ENCODE measurements at places on chromosomes 2 and 18.

DNA sequence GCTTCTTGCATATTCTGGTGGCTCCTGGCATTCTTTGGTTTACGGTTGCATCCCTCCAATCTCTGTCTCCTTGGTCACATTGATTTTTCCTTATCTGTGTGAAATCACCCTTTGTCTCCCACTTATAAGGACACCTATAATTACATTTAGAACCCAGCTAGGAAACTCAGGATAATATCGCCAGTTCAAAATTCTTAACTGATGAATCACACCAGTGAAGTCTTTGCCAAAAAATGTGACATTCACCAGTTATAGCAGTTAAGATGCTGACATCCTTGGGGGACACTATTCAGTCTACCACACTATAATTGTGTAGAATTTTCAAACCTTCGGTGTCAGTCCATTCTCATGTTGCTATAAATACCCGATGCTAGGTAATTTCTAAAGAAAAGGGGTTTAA lies 320.2 kb downstream of the TMX3 start:
- DNase-seq: no peak

DNA sequence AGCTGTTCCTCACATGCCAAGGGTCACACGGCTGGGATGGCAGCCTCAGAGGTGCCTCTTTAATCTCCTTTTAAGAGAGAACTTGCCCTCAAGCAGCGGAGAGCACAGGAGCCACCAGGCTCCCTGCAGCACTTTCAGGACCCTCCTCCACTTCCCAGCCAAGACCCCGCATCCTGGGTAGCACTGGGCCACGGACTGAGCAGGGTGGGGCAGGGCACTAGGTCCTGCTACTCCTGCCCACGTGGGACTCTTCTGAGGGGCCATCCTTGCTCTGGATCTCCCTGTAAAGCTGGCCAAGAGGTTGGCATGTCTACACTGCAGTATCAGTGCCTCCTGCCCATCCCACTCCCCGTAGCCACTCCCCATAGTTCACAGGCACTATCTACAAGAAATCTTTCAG lies 175.3 kb upstream of the GLI2 start:
- no peak for DNase-seq

- no peak for DNase-seq
Observed at GRCh38 chr2:137547842-137548241, 416.4 kb upstream of the HNMT start.

GRCh38 chr2:106205488-106205887 lies 11.4 kb upstream of the UXS1 start:
- DNase-seq: no peak

DNA sequence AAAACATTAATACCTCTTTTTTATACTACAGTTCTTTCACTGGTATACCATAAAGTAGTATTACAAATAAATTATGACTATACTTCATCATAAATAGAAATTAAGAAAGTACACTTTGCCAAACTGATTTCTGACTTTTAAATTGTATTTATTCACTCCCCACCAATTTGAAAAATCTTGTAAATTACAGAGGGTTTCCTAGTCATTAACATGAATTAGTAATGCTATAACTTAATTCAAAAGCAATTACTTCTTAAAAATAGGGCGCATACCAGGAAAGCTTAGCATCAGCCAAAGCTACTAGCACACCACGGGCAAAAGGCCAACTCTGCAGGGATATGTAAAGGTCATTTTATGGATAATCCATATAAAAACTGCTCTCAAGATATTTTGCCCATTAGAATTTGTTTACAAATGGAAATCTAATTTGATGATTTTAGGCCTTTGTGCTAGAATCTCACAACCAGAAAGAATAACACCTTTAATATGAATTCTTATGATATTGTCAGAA lies 142.3 kb downstream of the PIGN start:
- no peak for DNase-seq

GRCh38 chr2:20940856-20941255 lies 103.0 kb downstream of the APOB start:
- DNase-seq: no peak

DNA sequence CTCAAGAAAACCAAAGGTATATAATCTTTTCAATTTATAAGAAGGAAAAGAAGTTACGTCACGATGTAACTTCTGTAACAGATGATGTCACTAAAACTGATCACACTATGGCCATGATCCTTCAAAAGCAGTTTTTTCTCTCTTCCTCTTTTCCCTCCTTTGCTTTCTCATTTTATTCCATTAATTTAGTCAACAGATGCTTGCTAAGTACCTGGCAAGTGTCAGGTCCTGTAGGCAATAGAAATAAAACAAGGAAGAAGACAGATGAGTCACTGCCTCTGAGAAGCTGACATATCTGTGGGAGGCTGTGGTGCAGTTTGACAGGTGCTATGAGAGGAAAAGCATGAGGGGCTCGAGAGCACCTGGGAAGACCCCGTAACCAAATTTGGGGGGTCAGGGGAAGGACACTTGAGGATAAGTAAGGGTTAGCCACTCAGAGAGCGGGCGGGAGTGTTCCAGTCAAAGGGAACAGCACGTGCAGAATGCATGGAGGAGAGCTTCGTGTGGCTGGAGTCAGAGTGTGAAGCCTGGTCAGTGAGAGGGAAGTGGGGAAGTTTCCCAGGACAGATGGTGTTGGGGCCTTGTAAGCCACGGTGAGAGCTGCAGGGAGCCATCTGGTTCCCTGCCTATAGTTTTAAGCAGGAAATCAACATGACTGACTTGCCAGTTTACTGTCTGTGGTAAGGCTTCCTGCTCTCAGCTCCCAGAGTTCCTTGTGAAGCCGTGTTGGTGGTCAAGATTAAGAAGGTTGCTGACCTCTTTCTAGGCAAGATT lies 198.8 kb upstream of the FOSL2 start:
- DNase-seq: no peak

- no peak for DNase-seq
Observed at GRCh38 chr2:70041663-70042062, 45.6 kb upstream of the PCBP1 start.

DNA sequence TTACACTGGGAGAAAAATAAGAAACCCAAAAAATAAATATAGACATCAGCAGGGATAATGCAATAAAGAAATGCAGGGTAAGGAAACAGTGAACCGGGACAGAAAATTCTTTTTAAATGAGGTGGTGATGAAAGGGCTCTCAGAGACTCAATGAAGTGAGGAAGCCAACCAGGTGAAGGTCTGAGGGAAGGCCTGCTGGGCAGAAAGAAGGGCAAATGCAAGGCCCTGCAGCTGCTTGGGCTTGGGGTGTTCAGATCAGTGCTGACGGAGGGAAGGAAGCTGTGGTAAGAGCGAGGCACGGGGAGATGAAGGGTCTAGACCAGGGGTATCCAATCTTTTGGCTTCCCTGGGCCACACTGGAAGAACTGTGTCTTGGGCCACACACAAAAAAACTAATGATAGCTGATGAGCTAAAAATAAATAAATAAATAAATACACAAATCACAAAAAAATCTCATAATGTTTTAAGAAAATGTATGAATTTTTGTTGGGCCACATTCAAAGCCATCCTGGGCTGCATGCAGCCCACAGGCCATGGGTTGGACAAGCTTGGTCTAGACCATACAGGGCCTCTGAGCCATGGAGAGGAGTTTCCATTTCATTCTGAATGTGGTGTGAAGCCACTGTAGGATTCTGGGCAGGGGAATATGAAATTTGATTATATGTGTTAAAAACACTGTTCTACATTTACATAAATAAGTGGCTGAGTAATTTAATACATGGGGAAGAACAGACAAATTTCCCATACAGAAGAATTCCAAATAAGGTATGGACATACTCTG lies 96.3 kb upstream of the DNMT3A start:
- no peak for DNase-seq

DNA sequence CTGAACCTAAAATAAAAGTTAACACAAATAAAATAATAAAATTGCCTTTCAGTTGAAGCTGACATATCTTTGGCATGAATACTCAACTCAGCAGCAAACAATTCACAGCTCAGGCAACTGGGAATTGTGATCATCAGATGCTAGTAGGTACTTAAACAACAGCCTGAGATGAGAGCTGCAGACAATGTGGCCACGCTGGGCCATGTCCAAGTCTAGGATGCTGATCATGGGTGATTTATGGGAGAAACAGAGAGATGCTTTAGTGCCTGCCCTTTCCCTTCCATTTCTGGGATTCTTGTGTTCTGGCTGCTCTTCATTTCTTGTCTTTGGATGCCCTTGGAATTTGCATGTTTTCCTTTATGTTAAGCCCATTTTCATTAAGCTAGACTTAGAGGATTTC lies 212.4 kb upstream of the CWC22 start:
- no peak for DNase-seq

GRCh38 chr2:5057891-5058351 lies 634.3 kb upstream of the SOX11 start:
- DNase-seq: no peak
